Ovary (tissue), 10 donors: ENCODE measurements at places on chromosomes 6 and 20.

GRCh38 chr6:39786649-39787048 lies 5.5 kb upstream of the DAAM2 start:
- peaks cover under 1% of the 10 kb centered on the region for H3K4me1 ChIP-seq
- H3K36me3 ChIP-seq = no peaks in the 10 kb centered on the region

DNA sequence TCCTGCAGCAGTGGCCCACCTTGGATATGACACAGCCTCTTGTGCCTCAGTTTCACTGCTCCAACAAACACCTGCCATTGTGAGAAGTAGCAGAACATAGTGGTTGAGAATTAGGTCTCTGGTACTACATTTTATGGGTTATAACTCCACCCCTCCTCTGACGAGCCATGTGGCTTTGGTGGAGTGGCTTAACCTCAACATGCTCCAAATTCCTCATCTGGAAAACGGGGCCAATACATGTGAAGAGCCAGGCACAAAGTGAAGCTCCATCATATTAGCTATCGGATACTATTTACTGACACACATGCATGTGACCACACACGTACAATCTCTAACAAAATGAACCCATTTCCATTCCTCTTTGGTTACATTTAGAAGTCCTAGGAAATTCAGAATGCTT lies 8.4 kb upstream of the KIZ start:
- no peaks in the 10 kb centered on the region for H3K36me3 ChIP-seq
- no peak for DNase-seq
- H3K4me1 ChIP-seq = no peaks in the 10 kb centered on the region
- H3K27ac ChIP-seq = no peak overlapping the region

GRCh38 chr6:117501722-117502121 lies 19.2 kb downstream of the DCBLD1 start:
- no peaks in the 10 kb centered on the region for H3K36me3 ChIP-seq
- peaks cover 5% of the 10 kb centered on the region for H3K4me1 ChIP-seq
- H3K27me3 ChIP-seq = no peaks in the 10 kb centered on the region
- DNase-seq = no peak
- H3K27ac ChIP-seq = no peak overlapping the region

DNA sequence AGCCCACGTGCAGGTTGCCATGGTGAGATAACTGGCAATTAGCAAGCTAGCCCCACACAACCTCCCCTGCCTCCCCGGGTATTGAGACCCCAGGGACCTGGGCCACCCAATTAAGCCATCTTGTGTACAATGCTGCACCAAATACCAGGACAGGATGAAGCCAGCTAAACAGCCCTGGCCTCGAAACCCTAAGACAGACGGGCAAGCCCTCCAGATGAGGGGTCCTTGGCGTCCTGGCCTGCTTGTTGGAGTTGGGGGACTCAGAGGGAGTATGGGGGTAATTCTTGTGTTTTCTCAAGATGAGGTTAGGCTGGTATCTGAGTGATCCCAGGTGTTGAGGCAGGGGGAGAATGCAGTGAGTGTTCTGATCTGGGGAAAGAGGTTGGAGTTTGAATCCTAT lies 8.8 kb upstream of the MAPRE1 start:
- no peak overlapping the region for H3K27ac ChIP-seq
- H3K27me3 ChIP-seq = no peaks in the 10 kb centered on the region
- DNase-seq = no peak

DNA sequence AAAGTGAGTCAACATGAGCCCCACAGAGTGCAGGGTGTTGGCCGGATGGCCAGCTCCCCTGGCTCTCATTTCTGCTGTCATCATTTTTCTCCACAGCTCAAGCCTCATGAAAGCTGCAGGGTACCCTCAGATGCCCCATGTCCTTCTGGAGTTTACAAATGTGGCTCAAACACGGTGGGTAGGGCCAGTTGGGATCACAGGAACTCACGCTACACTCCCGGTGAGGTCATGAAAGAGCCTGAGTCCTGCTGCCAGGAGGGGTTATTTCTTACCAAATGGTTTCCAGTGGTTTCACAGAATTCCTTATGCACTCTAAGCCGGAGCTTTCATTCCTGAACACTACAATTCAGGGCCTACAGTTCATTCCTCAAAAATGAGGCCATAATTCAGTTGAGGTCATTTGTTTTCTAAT lies 78.7 kb downstream of the TMEM170B start:
- H3K4me1 ChIP-seq = no peaks in the 10 kb centered on the region
- no peak overlapping the region for H3K27ac ChIP-seq
- no peak overlapping the region for H3K4me3 ChIP-seq
- DNase-seq = no peak

DNA sequence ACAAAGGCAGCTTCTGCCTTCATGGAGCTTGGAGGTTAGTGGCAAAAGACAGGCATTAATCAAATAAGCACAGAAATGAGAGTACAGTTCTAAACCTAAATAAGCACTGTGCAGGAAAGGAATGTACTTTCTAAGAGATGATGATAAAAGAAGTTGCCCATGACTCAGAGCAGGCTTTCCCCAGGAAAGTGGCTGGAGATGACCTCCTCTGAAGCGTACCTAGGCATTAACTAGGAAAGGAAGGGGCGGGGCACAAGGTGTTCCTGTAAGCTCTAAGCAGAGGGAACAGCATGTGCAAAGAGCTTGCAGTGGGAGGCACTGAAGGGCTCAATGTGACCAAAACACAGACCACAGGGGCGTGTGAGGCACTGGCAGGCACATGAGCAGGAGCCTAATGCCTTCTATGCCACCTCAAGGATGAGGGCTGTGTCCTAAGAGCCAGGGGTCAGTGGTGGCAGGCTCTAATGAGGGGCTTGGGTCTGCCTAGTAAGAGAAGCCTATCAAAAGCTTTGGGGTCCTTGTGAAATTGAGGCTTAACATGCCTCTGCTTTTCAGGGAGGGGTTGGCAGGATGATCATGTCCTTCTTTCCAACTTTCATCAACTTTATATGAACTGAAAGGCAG lies 4.9 kb downstream of the SSTR4 start:
- H3K4me1 ChIP-seq = no peaks in the 10 kb centered on the region
- H3K36me3 ChIP-seq = no peaks in the 10 kb centered on the region
- H3K27me3 ChIP-seq = no peaks in the 10 kb centered on the region
- no peak overlapping the region for H3K27ac ChIP-seq
- no peak overlapping the region for H3K4me3 ChIP-seq

DNA sequence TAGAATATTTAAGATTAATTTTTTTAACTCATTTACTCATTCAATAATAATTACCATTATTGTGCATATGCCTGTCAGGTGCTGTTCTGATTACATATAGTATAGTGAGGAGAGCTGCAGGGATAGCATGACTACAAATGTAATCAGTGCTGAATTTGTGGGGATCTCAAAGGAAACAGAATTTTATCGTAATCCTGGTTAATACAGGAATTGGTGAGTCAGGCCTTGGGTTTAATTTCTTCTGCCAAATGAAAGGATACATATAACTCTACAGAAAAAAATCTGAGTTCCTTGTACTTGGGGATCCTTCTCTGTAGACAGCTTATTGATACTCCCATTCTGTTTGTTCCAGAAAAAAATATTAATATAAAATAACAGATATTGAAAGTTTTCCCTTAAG lies 297.2 kb downstream of the GJA1 start:
- no peaks in the 10 kb centered on the region for H3K27me3 ChIP-seq
- H3K4me3 ChIP-seq = no peak overlapping the region
- no peak overlapping the region for H3K27ac ChIP-seq
- no peaks in the 10 kb centered on the region for H3K36me3 ChIP-seq

DNA sequence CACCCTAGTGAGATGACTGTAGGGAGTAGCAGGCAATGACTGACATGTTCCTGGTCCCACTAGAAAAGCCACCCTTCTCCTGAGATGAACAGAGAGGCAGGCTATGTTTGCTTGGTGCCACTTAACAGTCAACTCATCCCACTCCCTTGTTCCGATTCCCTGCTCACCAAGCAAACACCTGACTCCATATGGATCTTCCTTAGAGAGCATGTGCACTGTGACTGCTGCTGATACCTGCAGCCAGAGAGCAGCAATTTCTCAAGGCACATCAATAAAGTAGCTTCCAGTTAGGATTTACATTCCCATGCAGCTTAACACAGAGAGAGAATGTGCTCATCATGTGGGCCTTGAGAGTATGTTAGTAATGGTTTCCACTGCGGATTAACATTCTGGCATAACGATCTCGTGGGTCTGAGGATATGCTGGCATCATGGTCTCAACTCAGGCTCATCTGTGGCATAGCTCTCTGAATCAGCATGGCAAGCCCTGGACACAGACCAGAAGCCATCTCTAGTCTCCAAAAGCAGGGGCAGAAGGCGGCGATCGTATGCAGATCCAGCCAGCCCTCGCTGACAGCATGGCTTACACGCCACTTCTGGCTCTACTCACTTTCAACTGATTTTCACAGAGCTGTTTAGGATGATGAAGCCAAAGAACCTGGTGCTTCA lies 43.9 kb downstream of the ATXN1 start:
- no peaks in the 10 kb centered on the region for H3K27me3 ChIP-seq
- H3K4me1 ChIP-seq = no peaks in the 10 kb centered on the region
- H3K36me3 ChIP-seq = no peaks in the 10 kb centered on the region
- no peak overlapping the region for H3K4me3 ChIP-seq
- H3K27ac ChIP-seq = no peak overlapping the region

- H3K27me3 ChIP-seq = no peaks in the 10 kb centered on the region
- H3K4me3 ChIP-seq = no peak overlapping the region
- peaks cover 3% of the 10 kb centered on the region for H3K4me1 ChIP-seq
- H3K27ac ChIP-seq = no peak overlapping the region
These were observed 70.4 kb downstream of the COL12A1 start for GRCh38 chr6:75135450-75135849.

DNA sequence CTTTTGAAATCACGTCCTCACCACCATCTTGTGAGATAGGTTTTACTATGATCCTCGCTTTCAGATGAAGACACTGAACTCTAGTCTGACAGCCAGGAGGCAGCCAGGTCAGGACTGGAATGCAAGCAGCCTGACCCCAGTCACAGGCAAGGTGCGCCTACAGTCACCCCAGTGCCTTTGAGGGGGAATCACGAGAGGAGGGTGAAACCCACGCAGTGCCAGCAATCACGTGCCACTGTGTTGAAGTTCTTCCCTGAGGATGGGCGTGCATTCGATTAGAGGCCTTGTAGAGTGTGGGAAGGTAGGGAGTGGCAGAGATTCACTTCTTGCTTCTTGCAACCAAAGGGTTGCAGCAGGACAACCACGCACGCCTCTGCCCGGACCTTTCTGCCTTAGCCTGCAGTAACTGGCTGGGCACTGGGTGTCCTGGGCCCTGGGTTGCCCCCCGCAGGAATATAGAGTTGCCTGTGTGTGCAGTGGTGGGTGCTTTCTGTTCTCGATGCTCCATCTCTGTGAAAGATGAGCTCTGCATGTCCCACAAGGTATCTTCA lies 33.7 kb upstream of the IRF4 start:
- H3K36me3 ChIP-seq = no peaks in the 10 kb centered on the region
- DNase-seq = no peak
- no peaks in the 10 kb centered on the region for H3K4me1 ChIP-seq
- no peaks in the 10 kb centered on the region for H3K27me3 ChIP-seq
- H3K4me3 ChIP-seq = no peak overlapping the region
- no peak overlapping the region for H3K27ac ChIP-seq

- H3K4me3 ChIP-seq = no peak overlapping the region
- H3K27ac ChIP-seq = no peak overlapping the region
- H3K4me1 ChIP-seq = peaks cover 26% of the 10 kb centered on the region
- no peaks in the 10 kb centered on the region for H3K36me3 ChIP-seq
These were observed 45.7 kb downstream of the PPARD start for GRCh38 chr6:35388030-35388429.

- no peaks in the 10 kb centered on the region for H3K36me3 ChIP-seq
- no peak for DNase-seq
- no peak overlapping the region for H3K4me3 ChIP-seq
- no peaks in the 10 kb centered on the region for H3K27me3 ChIP-seq
- H3K4me1 ChIP-seq = peaks cover 8% of the 10 kb centered on the region
These were observed 1.1 kb upstream of the OVOL2 start for GRCh38 chr20:18058661-18059467.

DNA sequence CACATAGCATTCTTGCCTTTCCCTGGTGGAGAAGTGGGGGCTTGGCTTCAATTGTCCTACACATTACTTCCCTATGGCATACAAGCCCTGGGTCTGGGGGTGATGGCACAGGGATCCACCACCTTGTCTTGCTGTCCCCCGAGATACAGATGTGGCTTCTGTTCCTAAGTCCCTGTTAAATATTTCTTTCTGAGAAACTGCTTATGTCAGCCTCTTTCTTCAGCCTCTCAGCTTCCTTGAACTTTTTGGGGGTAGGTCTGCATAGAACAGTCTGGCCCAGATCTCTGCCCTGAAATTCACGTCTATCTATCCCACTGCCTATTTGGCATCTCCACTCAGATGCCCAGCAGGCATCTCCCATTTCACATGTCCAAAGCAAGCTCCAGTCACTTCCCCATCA lies 177.4 kb downstream of the SCP2D1 start:
- H3K27me3 ChIP-seq = no peaks in the 10 kb centered on the region
- H3K27ac ChIP-seq = peak overlapping the region; percentile 39
- no peak overlapping the region for H3K4me3 ChIP-seq
- no peak for DNase-seq
- no peaks in the 10 kb centered on the region for H3K36me3 ChIP-seq

DNA sequence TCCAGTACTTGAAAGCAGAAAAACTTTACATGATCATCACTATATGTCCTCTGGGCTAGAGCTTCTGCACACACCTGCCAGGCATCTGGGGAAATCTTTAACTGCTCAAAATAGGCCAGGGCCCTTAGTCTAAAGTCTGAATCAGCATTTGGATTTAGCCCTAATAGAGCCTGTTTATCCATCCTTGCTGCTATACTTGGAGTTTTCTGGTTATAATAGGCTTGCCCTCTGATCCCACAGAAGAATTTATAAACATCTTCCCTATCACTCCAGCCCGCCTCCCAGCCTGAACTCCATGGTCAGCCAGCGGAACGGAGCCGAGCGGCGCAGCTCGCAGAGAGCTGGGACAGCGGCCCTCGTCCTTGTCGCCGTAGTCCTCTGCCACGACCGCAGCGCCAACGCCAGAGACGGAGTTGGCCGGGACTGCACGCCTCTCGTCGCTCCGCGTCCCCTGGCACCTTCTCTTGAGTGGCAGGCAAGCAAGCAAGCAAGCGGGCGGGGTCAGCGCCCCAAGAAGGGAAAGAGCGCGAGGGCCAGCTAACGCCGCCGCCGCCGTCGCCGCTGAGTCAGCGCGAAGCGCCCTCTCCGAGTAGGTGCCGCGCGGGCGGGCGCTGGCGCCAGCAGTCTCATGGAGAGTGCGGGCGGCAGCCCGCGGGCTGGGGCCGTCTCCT lies 25.4 kb upstream of the ASIP start:
- no peaks in the 10 kb centered on the region for H3K27me3 ChIP-seq
- DNase-seq = peak; percentile 80
- H3K4me3 ChIP-seq = peak overlapping the region; percentile 64
- no peaks in the 10 kb centered on the region for H3K36me3 ChIP-seq
